Cardiac septum (tissue), 1 donor: ENCODE measurements at places on chromosomes 12 and 14. TPM values are rescaled to one million over a fixed set of nuclear protein-coding genes. Genes with fewer than 3 reads are reported as not detected.

DNA sequence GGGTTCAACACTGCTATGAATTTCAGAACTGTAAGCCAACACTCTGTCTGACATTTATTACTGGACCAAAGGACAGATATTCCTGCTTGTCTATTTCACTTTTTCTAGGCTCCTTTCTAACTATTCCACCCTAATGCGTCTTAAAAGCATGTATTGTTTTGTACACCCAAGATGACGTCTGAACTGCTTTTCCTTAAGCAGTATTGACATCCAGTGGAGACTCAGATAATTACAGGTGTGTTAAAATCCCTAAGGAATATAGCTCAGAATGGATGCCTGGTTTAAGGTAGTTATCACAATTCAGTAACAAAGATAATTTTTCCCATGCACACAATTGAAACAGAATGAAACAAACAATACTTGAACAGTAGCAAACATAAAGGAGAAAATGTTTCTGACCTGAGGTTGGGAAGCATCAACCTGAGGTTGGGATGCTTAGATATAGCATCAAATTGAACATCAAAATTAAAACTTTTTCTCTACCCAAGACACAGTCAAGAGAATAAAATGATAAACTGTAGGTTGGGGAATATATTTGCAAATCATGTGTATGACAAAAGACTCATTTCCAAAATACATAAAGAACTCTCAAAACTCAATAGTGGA is 93.7 kb upstream of the PTPRR start:
- no peak for DNase-seq

DNA sequence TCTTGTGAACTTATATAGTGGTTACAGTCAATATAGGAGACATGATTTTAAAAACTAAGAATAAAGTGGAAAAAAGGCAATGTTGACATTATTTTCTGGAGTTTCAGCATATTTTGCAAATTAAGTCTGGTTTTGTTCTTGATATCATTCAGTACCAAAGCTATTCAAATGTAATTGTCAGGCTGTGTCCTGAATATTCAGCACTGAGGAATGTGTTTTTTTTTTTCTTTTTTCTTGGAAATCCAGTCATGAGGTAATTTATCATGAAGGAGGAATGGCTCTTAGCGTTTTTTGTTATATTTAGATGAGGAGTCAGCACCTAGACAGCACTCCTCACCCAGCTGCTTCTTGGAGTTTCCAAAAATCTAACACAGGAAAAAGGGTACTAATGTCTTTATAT is 225.5 kb downstream of the CCDC91 start:
- no peak for DNase-seq

- DNase-seq: no peak
Observed at GRCh38 chr14:87813686-87814085, 179.3 kb downstream of the GALC start.

- no peak for DNase-seq
Observed at GRCh38 chr14:99246536-99247097, 25.4 kb downstream of the BCL11B start.

Gene LMNTD1
- 0.51 TPM for total RNA-seq

GRCh38 chr14:81164167-81164774 is 56.5 kb downstream of the GTF2A1 start:
- DNase-seq: no peak

Gene LMO3
- total RNA-seq: 0.38 TPM

Gene TAS2R8
- total RNA-seq: not detected

- DNase-seq: no peak
Observed at GRCh38 chr12:51056242-51056641, 8.1 kb downstream of the LETMD1 start.

Gene ZNF641
- 15.3 TPM for total RNA-seq

- DNase-seq: no peak
Observed at GRCh38 chr12:89383235-89384049, 31.1 kb upstream of the DUSP6 start.

GRCh38 chr14:100306998-100307765 is 938 bp upstream of the SLC25A29 start:
- no peak for DNase-seq

Gene HOXC12
- not detected for total RNA-seq

GRCh38 chr12:63843254-63843720 is 1.2 kb upstream of the SRGAP1 start:
- no peak for DNase-seq

- no peak for DNase-seq
Observed at GRCh38 chr12:19709889-19710288, 270.6 kb downstream of the AEBP2 start.

DNA sequence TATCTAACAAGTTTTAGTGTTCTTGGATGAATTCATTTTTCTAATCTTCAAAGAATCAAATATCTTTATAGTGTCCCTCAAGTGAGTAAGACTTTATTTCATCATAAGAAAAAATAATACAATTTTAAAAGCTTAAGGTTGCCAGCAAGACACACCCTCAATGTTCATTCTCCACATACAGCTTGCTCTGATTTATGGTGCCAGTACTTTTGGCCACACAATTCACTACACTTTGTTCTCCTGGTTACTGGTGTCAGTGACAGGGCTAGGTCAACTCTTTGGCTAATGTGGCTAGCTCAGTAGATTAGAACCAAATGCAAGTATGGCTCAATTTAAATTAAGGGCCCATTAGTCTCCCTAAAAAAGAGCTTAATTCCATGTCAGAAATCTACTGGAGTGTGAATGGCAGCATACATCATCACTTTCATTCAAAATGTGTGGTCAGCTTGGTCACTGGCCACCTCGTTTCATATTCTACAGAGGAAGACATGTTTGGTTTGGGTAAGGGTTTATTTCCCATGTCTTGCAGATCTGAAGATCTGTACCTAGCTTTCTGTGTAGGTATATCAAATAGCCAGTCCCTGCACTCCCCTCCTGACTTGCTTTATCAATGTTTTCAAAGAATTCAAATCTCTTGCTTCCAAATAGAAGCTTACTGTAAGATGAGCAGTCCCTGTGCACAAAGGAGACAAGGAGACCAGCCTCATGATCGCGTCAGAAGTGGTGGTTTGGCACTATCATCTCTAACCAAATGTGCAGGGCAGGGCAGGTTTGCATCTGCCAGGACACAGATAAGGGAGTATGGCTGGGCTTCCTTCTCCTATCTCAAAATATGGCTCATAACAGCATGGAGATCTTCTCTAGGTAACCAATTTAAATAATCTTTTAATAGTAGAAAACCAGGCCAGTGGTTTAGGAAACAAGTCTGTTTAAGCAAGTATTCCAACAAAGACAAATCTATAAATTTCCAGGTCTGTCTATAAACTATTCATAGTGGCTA is 31.3 kb downstream of the HECTD4 start:
- DNase-seq: no peak

DNA sequence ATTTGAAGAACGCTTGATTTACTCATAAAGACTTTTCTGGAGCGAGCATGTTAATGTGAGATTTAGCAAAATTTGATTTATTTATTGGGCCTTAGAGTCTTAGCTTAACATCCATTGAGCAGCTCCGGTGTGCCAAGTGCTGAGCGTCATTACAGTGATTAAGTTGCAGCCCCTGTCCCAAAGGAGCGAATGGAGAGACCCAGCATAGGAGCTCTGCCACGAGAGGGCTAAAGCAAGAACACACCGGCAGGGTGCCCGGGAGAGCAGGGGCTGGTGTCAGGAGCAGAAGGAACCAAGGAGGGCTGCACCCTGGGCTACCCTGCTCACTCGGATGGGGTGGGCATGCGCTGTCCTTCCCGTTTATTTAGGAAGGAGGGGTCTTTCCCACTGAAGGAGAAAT is 50.6 kb downstream of the PPP2R5C start:
- DNase-seq: no peak

Gene SLC4A8
- 0.86 TPM for total RNA-seq

Gene FAM181A
- not detected for total RNA-seq

DNA sequence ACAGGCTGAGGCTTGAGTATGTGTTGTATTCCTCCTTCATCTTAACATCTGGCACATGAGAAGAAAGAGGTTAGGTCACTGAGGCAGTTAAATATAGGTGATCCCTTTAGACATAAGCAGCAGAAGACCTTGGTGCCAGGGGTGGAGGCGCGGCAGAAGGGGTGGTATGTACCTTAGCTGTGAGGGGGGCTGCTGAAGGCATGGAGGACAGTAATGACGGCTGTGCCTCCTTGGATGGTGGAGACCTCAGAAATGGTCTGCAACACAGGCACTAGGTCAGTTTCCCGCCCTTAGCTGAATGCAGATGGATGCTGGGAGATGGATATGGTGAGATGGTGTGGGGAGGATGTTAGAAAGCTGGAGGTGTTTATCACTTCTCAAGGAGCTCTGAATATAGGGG is 1.5 kb upstream of the PNMA1 start:
- no peak for DNase-seq

Gene RNU4-1
- total RNA-seq: 3,560 TPM

DNA sequence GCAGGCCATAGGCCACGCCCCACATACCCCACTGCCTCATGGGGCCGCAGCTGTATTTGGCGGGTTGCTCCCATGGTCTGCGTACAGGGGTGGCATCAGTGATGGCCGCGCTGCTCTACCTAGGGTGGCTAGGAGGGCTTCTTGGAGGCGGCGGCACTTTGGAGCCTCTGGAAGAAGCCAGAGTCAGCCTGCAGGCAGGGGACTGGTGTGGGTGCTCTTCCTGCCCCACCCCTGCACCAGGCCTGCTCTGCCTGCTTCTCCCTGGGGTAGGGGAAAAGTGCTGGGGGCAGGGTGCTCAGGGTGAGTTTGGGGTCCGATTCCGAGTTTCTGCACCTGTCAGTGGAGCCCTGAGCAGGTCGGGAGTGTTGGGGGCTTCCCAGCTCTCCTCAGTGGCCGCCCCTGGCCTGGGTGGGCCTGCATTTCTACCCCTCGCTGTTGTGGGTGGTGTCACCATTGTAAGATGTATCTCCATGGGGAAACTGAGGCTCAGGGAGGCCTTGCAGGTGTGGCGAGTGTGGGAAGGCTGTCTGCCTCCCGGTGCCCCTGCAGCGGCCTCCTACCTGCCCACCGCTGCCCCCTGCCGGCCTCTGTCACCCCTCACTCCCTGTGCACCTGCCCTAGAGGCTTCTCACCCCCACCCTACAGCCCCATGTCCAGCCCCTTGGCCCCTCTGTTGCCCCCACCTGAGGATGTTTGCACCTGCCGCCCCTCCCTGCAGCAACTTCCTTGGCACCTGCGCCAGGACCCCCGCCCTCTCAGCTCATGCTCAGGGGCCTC is 5.5 kb downstream of the CEP170B start:
- no peak for DNase-seq

Gene EFS
- total RNA-seq: 3.7 TPM

Gene SMCO2
- total RNA-seq: 0.38 TPM

DNA sequence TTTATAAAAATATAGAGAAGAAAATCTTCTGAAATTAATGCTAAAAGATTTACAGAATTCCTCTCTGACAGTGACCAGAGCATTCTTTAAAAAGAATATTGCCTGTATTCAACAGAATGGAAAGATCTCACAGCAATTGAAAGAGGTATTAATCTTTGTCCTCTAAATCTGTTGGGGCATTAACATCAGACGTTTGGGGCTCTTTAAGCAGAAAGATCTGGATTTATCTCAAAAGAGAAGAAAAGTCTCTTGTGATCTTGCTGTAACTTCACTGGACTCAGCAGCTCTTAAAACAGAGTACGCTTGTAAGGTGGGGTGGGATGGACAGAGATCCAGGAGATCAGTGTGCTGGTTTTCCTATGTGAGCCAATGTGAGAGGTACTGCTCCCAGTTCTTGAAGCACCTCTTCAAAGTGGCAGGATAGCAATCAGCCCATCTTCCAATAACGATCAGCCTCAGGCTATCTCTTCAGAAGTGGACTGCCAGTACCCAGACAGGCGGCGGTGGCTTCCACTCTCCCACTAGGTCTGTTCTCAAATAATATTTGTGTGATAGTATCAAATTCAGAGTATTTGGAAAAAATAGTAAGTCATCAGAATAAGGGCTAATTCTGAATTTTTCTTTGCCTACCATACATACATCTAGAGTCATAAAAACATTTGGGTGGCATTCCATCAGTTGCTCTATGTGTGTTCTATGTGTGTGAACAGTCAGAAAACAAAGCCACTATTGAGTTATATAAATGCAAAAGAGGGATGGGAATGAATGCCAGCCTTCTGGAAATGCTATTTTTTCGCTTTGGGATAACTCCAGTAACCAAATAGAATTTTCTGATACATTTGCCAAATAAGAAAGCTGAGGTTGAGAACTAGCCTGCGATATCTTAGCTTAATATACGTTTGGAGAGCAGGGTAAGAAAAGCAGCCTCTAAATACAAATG is 237.4 kb upstream of the RGS6 start:
- no peak for DNase-seq

Gene NGB
- total RNA-seq: not detected

GRCh38 chr14:104428333-104428851 is 151.2 kb upstream of the C14orf180 start:
- DNase-seq: peak; percentile 73

DNA sequence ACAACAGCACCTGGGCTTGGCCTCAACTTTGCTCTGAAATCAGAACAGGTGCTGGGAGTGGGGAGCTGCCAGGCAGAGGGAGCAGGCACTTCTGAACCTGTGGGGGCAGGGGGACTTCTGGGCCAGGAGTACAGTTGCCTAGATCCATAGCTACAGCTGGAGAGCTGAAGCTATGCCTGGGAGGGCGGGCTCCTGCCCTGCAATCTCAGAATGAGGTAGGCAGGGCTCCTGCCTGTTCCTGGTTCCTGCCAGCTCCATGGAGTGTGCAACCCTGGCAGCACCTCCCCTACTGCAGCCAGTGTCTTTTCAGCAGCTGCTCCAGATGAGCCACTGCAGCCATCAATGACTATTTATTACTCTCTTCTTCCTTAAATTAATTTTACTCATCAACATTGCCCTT is 62.1 kb upstream of the NAV3 start:
- DNase-seq: no peak

Gene RIMBP2
- not detected for total RNA-seq

- no peak for DNase-seq
Observed at GRCh38 chr14:76550534-76550933, 174.6 kb downstream of the ESRRB start.

DNA sequence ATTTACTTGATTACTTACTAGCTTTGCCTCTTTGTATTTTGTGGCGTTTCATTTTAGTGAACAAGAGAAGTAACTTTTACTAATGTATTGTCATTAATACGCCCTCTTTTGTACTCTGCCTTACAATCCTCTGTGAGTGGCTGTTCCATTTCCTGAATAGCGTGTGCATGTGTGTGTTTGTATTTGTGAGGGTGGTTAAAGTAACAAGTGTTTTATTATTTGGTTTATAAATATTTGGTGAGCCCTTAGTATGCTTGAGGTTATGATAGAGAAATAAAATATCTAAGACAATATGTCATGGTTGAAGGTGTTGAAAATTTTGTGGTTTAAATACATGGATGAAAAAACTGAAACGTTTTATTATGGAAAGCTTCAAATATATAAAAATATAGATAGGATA is 71.7 kb upstream of the REP15 start:
- DNase-seq: no peak

GRCh38 chr14:65496178-65496993 is 83.9 kb downstream of the FUT8 start:
- DNase-seq: no peak

GRCh38 chr12:95573951-95574576 is 22.8 kb upstream of the USP44 start:
- DNase-seq: no peak
